Stimulated activated CD4-positive, alpha-beta T cell treated with anti-CD3 and anti-CD28 coated beads, Interleukin-15, amount 100 ng/mL, for 1 hour (primary cell): ENCODE measurements at places on chromosomes 6 and 20.

DNA sequence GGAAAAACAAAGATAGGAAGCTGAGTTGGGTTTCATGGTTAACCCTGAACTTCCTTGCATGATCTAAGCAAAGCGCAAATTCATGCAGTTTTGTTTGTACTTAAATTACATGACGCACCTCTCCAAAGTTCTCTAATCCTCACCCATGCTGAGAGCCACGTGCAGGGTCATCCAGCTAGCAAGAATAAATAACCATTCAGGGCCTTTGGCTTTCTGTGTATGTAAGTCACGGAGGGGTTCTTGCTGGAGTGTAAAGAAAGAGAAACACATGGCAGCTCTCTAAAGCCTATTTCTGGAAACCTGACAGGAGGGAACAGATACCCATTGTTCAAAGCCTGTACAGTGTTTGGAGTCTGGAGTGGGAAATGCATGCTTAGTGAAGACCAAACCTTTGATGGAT is 171.7 kb upstream of the CCN2 start:
- DNase-seq = no peak

GRCh38 chr20:3802524-3803239 is 6.6 kb downstream of the CDC25B start:
- no peak for DNase-seq

DNA sequence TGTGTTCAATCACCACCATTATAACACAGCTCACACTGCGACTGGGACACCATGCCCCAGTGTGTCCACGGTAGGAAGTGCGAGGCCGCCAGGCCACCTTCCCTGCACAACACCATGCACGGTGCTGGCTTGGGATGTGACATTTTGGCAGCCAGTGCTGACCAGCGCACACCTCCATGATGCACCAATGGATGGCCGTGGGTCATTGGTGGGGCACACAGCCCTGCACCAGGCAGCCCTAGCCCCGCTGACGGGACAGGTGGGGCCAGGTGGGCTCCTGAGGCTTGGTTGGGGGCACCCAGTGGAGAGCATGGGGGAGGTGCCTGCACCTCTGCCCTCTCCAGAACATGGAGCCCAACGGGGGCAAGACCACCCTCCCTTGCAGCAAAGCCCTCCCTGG is 18.2 kb upstream of the FRMD1 start:
- DNase-seq = no peak

DNA sequence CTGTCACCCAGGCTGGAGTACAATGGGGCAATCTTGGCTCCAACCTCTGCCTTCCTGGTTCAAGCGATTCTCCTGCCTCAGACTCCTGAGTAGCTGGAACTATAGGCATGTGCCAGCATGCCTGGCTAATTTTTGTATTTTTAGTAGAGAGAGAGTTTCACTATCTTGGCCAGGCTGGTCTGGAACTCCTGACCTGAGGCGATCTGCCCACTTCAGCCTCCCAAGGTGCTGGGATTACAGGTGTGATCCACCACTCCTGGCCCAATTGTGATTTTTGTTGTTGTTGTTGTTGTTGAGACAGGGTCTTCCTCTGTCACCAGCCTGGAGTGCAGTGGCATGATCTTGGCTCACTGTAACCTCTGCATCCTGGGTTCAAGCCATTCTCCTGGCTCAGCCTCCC is 69.3 kb downstream of the CBFA2T2 start:
- DNase-seq = no peak

DNA sequence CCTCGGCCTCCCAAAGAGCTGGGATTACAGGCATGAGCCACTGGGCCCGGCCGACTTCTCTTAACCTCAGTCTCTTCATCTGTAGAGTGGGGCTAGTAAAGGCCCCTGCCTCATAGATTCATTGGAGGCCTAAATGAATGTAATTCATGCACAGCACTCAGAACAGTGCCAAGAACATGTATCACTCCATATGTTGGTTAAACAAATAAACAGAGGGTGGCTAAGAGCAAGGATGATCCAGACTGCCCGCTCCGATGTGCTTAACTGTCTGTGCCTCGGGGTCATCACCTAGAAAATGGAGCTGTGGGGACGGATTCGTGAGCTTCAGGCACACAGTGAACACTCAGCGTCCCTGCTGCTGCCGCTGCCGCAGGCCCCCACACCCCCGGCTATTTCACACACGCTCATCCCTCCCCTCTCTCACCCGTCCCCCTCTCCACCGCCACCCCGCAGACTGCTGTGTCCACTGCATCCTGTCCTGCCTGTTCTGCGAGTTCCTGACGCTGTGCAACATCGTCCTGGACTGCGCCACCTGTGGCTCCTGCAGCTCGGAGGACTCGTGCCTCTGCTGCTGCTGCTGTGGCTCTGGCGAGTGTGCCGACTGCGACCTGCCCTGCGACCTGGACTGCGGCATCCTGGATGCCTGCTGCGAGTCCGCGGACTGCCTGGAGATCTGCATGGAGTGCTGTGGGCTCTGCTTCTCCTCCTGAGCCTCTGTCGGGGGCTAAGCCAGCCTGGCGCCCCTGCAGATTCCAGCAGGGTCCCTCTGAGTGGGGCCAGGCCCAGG is 14.8 kb downstream of the MDFI start:
- DNase-seq = no peak

DNA sequence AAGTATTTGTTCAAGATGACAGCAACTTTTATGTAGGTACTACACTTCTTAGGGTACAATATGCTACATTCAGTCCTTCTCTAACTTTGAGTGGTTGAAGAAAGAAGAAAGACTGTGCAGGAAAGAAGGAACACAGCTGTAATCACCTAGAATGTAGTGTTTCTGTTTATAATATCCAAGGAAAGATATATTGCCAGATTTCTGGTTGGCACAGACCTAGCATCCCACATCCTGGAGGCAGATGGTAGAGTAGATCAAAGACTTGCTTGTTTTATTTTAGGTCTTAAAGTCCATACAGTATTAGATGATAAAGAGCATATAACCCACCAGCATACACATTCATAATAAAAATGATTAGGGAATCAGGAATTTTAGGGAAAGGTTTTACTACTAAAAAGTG is 13.3 kb upstream of the FABP7 start:
- no peak for DNase-seq

DNA sequence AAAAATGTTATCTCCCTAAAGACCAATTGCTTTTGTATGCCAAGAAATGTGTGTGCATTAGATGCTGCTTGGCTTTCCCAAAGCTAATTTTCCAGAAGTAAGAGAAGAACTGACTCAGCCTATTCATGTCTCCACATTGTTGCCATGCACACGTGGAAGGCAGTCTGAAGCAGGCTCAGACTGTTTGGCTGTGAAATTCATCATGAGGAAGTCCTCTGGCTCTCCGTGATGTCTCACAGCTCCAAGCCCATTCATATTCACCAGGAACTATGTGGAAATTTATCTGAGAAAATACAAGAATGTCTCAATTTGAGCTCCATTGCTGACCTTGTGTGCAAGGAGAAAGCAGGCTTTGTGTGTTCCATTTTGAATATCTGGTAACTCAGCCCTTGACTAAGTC is 1022.2 kb upstream of the GJE1 start:
- DNase-seq = no peak

GRCh38 chr6:149941583-149942460 is at the start of gene ULBP2:
TSS of gene ULBP2 (plus strand) at chr6:149942014. CDS start at chr6:149942073, 59 bp downstream.
- DNase-seq = peak; percentile 78

- DNase-seq = no peak
These were observed 111.6 kb upstream of the MAN1A1 start for GRCh38 chr6:119461187-119461586.

DNA sequence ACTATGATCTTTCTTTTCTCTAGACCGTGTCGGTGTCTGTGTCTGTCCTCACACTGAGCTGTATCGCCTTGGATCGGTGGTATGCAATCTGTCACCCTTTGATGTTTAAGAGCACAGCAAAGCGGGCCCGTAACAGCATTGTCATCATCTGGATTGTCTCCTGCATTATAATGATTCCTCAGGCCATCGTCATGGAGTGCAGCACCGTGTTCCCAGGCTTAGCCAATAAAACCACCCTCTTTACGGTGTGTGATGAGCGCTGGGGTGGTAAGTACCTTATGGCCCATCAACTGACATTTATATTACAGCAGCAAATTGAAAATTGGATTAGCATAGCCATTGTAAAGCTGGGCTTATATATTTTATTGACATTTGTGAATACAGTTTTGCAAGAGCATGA is 72.2 kb upstream of the GFRAL start:
- DNase-seq = no peak

DNA sequence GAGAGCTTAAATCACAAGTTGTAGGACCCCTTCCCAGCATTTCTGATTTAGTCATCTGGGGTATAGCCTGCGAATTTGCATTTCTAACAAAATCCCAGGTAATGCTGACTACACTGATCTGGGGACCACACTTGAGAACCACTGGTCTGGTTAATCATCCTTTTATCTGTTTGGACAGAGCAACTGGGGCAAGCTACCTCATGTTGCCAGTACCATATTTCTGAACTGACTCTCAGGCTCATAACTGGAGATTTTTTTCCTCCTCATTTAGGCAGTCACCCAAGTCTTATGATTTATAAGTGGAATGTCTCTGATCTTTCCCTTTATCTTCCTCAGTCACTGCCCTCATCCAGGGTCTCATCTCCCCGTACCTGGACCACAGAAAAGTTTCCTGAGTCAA is 12.0 kb upstream of the GTF3C6 start:
- DNase-seq = no peak

DNA sequence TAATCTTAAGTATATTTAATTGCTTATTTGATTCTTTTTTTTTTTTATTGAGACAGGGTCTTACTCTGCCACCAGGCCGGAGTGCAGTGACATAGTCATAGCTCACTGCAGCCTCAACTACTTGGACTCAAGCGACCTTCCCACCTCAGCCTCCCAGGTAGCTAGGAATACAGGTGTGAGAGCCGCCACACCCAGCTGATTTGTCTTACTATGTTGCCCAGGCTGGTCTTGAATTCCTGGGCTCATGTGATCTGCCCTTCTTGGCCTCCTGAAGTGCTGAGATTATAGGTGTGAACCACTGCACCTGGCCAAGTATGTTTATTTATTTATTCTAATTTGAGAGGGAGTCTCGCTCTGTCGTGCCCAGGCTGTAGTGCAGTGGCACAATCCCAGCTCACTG is 38.2 kb downstream of the PTPN1 start:
- no peak for DNase-seq

- DNase-seq = no peak
These were observed 9.3 kb upstream of the HLA-DQB2 start for GRCh38 chr6:32772656-32773055.

GRCh38 chr6:125153391-125154117 is at the start of gene TPD52L1:
TSS of gene TPD52L1 (plus strand) at chr6:125153773. CDS start at chr6:125153952, 179 bp downstream.
- DNase-seq = peak; percentile 20
